ENCODE measurements at places on chromosomes 1 and 21. TPM values are rescaled to one million over a fixed set of nuclear protein-coding genes. Genes with fewer than 3 reads are reported as not detected.

KCNN3 gene
- total RNA-seq, result 2.0 TPM

SCYL3 gene
- total RNA-seq, result 13.4 TPM

ADAM30 gene
- not detected for total RNA-seq

TINAGL1 gene
- total RNA-seq, result 104 TPM

C8A gene
- not detected for total RNA-seq

SPRR1A gene
- not detected for total RNA-seq

FCRL1 gene
- total RNA-seq, result 1.4 TPM

- DNase-seq, result peak; percentile 15
Measured at GRCh38 chr1:42745851-42746250, 5.8 kb upstream of the CLDN19 start.

GRCh38 chr1:232547938-232548484, 81.9 kb downstream of the SIPA1L2 start:
- no peak for DNase-seq

- no peak for DNase-seq
Measured at GRCh38 chr1:59601041-59601441, 213.7 kb upstream of the HOOK1 start.

- no peak for DNase-seq
Measured at GRCh38 chr1:208256556-208256955, 12.4 kb upstream of the PLXNA2 start.

DNA sequence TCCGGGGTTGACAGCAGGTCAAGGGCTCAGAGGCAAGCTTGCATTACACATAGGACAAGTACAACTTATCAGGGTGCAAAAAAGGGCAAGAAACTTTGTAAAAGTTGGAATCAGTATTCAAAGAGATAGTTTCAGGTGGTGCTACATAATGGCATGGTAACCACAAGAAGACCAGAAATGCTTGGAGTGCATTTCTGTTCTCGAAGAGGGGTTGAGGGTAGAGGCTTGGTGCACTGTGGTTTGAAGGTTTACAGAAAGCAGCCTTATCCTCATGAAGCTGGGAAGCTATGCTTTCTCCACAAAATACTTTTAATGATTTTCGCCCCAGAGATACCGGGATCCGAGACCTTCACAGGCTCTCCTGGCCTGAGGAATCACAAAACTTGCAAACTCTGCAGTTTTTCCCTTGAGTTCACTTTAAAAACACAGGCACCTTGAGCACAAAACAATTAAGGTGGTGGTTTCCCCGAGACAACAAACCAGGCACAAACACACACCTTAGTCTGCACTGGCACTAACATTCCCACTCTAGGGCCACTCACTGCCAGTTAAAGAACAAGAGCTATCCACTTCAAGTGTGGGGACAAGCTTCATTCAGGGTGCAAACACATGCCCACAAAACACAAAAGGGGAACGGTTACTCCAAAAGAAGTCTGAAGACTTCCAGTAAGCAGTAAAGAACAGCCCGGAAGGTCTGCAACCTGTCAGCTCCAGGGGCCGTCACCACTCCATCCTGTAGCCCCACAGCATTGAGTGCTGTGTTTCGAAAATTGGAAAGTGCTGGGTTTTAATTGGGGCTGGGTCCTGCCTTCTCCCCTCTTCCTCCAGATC, 29.8 kb upstream of the NFIA start:
- DNase-seq, result no peak

GRCh38 chr1:171226747-171227370, 21.4 kb upstream of the FMO1 start:
- no peak for DNase-seq

GRCh38 chr1:225480825-225481434, 53.1 kb upstream of the LBR start:
- DNase-seq, result peak; percentile 82

DNA sequence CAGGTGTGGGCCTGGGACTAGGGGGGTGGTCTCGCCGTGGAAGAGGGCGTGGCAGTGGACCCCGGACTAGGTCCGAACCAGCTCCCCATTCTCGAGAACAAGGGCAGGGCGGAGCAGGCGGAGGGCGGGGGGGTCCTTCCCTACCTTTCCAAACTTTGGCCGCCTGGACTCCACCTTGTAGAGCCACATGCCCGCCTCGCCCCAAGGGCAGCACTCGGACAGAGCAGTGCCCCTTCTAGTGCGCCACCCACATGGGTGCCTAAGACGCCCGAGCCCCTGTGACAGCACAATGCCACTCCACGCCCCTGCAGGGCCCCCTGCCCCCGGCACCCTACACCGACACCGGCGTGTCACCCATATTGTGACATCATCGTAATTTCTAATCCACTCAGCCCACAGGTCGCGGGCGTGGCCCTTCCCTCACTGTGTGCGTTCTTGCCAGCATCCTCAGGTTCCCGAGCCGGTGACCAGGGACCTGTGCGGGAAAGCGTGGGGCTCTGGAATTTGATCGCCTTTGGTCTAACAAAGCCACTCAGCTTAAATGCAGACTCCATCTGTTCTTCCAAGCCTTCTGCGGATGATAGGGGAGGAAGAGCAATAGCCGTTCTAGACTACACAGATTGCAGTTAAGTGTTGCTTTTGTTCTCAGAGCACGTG, 553 bp upstream of the STMN1 start:
- no peak for DNase-seq

- peak; percentile 81 for DNase-seq
Measured at GRCh38 chr1:10941891-10942541, 70.4 kb upstream of the TARDBP start.

DNA sequence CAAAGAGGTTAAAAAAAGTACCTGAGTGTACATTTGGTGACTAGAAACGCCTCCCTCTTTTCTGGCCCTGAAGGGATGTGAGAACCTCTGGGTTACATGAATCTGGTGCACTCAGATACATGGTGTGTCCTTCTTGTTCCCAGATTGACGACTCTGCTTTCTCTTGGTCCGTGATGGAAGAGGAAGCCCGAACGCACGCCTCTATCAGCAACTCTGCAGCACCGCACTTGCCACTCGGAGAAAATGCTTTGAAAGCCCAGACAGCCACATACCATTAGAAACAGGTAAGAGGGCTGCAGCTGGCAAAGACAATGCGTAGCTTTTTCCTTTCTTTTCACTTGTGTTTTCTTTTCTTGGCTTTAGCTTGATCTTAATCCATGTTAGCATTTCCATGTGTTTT, 21.1 kb upstream of the ZBTB21 start:
- DNase-seq, result no peak

DNA sequence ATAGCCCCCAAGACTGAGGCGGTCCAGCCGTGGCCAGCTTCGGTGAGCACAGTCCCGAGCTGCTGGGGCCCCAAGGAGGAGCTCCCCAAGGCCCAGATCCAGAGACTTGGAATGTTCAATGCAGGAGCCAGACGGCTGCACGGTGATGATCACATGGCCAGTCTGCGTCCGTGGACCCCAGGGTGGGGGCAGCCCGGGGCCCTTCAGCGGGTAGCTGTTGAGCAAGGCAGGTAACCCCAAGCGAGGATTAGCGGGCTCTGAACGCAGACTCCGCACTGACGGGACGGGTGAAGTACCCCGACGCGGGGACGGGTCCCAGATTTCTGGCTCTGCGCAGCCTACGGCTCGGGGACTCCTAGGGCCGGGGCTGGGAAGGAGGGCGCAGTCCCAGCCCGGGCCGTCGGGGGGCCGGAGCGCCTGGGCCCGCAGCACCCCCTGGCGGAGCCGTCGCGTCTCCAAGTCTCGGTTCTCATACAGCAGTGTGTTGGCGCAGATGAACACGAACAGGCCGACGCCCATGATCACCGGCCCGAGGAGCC, 2.7 kb downstream of the TMEM200B start:
- DNase-seq, result peak; percentile 75

DNA sequence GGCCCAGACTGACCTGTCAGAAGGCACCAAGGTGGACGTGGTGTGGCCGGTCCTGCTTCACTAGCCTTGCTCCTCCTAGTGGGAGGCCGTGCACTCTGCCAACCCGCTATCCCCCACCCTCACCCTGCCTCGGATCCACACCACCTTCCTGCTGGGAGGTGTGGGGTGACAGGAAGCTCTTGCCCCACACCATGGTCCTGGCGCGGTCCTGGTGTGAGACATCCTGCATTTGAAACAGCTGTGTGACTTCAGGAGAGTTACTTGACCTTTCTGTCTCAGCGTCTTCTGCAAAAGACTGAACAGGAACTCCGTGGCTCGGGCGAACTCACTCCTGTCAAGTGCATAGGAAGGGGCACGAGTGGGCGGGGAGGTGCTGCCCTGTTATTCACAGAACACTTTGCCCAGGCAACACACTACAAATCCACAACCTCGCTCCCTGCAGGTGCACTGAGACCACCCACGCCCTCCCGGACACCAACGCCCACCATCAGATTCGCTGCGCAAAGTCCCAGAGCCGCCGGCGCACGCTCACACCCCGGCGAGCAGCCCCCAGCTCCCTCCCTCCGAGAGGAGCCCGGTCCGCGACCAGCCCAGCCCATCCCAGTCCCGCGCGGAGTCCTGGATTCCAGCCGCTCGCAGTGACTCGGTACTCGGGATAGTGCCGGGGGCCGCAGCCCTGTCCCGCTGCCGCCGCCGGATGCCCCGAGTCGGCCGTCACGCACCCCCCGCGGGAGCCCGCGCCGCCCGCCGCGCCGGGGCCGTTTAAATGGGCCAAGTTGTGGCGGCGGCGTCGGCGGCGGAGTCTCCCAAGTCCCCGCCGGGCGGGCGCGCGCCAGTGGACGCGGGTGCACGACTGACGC, at the start of gene SAMD11:
SAMD11 (plus strand) TSS at position 793 of the 860 bp plus-strand sequence. CDS start 509 bp downstream, outside the sequence.
- peak; percentile 89 for DNase-seq

Data from mucosa of descending colon (tissue), 3 donors.